ENCODE measurements at places on chromosomes 1 and 21.

DNA sequence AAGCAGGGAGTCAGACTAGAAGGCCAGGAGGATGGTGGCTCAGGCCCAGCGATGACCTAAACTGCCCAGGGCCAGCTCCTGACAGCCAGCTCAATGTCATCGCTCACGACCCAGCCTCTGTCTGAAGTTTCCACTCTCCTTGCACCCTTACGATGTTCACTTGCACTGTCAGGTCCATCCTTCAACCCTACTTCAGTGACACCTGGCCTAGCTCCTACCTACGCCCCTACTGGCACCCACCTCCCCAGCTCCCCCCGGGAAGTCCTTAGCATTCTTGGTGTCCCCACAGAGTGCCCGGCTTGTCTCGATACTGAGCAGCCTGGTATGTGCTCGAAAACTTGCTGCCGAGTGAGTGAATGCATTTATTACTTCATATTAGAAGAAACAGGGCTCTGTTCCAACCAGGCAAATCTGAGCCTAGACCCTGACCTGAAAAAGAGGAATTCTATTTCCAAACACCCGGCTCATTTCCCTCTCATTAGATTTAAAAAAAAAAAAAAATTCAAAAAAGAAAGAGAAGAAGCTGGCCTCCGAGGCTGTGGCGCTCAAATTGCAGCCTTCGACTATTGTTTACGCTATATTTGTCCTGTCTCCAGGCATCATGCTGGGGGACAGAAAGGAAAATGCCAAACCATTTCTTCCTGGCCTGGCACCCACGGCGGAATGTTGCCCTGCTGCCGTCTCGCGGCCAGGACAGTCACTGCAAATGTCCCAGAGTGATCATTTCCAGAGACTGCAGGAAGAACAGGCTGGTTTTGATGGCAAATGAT is 29.8 kb upstream of the LRRC38 start:
- peak; percentile 30 for DNase-seq

DNA sequence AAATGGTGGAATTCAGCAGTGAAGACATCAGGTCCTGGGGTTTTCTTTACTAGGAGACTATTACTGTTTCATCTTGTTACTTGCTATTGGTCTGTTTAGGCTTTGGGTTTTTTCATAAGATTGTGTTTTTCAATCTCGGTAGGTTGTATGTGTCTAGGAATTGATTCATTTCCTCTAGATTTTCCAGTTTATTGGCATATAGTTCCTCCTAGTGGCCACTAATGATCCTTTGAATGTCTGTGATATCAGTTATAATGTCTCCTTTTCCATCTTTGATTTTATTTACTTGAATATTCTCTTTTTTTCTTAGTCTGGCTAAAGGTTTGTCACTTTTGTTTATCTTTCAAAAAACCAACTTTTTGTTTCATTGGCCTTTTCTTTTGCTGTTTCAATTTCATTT is 233.0 kb downstream of the RWDD3 start:
- DNase-seq: no peak

DNA sequence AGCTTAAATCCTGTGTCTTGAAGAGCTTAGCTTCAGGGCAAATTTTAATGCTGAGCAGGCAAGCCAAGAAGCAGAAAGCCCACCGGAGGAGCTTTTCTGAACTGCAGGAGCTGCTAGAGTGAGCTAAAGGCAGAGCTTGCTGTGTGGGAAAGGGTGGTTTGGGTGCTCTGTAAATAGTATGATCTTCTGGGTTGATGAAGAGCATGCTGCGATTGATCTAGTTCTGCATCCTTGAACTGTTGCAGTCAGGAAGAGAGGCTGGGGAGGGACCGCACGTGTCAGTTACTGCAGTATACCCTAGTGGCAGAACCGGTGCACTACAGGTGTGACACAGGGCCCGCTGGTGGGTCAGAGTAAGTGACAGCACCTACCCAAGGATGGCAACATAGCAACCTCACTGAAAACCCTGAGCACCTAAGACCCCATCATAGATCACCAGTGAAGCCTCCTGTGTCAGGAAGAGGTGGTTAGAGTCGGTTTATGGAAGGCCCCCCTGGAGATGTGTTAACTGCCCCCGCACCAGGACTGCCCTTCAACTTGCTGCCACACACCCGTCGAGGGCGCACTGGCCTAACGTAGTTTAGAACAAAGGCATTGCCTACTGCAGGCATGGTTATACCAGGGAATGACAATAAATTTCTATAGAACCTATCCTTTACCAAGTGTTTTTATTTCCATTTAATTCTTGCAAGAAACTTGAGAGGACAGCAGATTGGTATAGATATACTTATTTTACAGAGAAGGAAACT is 146.0 kb upstream of the KIAA0040 start:
- peak; percentile 23 for DNase-seq

DNA sequence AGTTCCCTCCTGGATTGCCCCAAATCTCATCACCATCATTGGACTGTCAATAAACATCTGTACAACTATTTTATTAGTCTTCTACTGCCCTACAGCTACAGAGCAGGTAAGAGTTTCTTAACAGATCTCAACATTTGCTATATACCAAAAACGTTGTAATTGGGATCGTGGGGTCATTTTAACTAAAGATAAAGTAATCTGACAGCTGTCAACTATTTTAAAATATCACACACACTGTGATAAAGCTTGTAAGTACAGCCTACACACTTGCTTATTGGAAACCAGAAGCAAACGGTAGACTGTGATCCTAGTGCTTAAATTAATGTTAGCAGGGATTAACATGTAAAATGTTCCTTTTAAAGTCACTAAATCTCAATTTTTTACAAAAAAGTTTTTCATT is 7.9 kb downstream of the CEPT1 start:
- no peak for DNase-seq

DNA sequence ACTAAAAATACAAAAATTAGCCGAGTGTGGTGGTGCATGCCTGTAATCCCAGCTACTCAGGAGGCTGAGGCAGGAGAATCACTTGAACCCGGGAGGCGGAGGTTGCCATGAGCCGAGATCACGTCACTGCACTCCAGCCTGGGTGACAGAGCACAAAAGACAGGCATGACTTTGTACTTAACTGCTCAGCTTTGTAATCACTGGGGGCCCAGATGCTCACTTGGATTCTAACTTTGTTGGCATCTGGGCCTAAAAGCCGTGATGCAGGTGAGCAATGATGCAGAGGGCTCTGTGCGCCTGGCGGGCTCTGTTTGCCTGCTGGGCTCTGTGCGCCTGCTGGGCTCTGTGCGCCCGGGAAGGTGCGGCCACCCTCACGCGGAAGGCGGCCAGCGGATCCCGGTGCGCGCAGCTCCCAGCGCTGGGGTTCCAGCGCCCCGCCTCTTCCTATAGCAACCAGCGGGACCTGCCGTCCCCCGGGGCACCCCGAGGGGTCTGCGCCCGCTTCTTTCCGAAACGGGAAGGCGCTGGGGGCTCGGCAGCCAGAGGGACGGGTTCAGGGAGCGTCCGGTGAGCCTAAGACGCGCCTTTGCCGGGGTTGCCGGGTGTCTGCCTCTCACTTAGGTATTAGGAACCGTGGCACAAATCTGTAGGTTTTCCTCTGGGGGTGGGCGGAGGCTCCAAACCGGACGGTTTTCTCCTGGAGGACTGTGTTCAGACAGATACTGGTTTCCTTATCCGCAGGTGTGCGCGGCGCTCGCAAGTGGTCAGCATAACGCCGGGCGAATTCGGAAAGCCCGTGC is 31.7 kb downstream of the PRMT2 start:
- DNase-seq: no peak

DNA sequence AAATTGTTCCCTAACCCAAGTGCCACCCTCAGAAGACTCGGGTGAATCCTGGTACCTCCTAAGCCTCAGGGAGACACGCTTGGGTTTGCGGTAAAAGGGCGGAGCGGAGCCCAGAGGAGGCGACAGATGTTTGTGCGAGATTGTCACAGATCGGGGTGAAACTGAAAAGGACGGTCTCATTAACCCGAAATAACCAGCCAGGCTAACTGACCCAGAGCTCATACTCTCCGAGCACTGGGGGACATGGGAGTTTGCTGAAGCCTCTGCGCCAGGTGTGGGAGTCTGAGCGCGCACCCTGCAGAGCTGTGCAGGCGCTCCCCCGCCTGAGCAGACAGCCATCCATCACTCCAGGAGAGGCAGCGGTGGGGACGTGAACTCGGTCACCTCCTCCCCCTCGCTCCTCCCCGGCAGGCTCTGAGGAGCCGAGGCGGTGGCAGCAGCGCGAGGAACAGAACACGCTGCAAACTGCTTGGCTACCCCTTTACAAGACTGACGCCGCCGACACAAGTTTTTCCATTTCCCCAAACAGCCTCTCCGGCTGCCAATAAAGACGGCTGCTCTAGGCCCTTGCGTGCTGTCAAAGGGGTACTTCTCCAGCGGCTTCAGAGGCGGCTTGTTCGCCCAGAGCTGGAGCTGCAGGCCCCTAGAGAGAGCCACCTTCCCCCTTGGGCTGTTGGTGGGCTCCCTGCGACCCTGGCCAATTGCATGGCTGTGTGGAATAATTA is 43.5 kb downstream of the RRAGC start:
- DNase-seq: no peak

DNA sequence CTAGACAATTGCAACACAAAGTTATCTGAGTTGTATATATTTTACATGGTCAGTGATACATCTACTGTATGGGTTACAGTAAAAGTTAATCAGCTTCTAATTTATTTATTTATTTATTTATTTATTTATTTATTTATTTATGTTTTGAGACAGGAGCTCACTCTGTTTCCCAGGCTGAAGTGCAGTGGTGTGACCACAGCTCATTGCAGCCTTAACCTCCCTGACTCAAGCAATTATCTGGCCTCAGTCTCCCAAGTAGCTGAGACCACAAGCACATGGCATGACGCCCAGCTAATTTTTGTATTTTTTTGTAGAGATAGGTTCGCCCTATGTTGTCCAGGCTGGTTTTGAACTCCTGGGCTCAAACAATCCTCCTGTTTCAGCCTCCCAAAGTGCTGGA is 241.6 kb downstream of the PTPRC start:
- no peak for DNase-seq

GRCh38 chr1:237677979-237678378 is 212.7 kb downstream of the ZP4 start:
- no peak for DNase-seq

GRCh38 chr1:27666294-27666693 is 5.7 kb downstream of the IFI6 start:
- no peak for DNase-seq

DNA sequence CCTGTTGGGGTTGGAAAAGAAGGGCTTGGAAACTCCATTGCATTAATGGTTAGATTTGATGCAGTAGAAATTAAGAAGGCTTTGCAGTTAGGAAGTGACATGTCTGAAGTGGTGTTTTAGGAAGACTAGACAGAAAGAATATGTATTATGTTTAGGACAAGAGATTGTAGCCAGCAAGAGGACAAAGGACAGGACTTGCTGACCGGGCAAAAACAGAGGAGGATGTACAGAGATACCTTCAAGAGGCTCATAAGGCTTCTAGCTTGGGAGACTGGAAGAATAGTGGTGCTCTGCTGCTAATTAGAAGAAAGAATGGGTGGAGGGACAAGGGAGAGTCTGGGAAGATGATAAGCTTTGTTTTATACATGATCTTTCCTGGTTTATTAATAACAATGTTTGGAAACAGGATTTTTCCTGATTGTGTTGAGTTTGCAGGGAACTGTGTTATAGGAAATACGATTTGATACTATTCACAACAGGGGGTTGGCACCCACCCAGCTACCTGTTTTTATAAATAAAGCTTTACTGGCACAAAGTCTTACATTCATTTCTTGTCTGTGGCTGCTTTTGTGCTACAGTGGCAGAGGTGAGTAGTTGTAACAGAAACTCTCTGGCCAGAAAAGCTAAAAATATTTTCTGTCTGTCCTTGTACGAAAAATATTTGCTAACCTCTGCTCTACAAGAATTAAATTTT is 37.1 kb upstream of the TMCO2 start:
- DNase-seq: no peak

- DNase-seq: no peak
These were observed 62.2 kb upstream of the WLS start for GRCh38 chr1:68294367-68295066.

DNA sequence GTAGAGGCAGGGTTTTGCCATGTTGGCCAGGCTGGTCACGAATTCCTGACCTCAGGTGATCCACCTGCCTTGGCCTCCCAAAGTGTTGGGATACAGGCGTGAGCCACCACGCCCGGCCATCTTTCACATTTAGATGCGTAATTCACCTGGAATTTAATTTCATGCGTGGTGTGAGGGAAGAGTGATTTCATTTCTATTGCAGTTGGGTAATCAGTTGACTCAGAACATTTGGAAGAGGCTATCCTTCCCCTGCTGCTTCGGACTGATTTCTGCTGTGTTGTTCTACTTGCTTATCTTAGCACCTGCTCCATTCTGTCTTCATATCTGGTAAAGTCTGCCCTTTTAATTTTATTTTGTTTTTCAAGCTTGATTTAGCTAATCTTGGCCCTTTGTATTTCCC is 19.1 kb downstream of the DIP2A start:
- no peak for DNase-seq

DNA sequence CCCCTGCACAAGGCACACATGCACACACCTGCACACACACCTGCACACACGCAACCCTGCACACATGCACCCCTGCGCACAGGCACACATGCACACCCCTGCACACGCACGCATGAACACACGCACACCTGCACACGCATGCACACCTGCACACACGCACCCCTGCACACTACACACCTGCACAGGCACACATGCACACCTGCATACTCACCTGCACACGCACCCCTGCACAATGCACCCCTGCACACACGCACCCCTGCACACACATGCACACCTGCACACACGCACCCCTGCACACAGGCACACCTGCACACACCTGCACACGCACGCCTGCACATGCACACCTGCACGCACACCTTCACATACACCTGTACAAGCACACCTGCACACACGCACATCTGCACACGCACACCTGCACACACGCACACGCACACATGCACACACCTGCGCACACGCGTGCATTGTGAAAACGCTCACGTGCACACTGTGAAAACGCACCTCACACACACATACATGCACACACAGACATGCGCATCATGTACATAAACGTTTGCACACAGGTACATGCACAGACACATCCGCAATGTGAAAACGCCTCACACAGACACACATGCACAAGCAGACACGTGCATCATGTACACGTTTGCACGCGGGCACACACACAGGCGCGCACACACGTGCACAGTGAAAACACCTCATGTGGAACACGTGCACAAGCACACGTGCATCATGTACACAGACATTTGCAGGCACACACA is 8.2 kb downstream of the DVL1 start:
- no peak for DNase-seq

All from suppressor macrophage treated with lipopolysaccharide for 1 hour (primary cell).